ENCODE measurements at places on chromosomes 16 and 17. TPM values are rescaled to one million over a fixed set of nuclear protein-coding genes. Genes with fewer than 3 reads are reported as not detected.

YWHAE gene
- total RNA-seq: 569 TPM

SLC5A11 gene
- 0.14 TPM for total RNA-seq

CHST5 gene
- 0.85 TPM for total RNA-seq

RGS11 gene
- 16.4 TPM for total RNA-seq

DNA sequence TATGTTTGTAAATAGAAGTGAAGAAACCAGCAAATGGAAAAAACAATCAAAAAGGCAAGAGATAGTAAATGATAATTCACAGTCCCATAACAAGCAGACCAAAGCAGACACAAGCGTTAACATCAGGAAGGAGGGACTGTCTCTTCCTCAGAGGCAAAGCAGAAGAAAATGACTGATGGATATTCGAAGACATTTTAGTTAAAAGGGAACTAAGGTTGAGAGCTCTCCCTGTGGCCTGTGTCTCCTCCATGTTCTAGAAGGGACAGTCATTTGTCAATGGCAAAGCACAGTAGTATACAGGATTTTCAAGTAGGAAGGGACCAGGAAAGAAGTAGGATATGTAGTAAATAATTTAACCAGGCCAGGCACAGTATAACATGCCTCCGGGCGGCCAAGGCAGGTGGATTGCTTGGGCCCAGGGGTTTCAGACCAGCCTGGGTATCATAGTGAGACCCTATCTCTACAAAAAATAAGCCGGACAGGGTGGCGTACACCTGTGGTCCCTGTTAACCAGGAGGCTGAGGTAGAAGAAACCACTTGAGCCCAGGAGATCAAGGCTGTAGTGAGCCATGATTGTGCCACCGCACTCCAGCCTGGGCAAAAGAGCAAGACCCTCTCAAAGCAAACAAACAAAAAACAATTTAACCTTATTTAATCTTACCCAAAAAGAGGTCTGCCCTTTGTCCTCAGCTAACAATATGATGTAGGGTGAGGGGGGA, 3.7 kb downstream of the ZDHHC7 start:
- no peak overlapping the region for H3K4me3 ChIP-seq
- H3K36me3 ChIP-seq: no peaks in the 10 kb centered on the region
- H3K27me3 ChIP-seq: no peaks in the 10 kb centered on the region

GRCh38 chr16:1048442-1049112, 24.0 kb upstream of the SSTR5 start:
- peak; percentile 75 for DNase-seq
- peaks cover 96% of the 10 kb centered on the region for H3K27me3 ChIP-seq
- H3K27ac ChIP-seq: no peak overlapping the region
- H3K4me1 ChIP-seq: peaks cover 35% of the 10 kb centered on the region
- H3K36me3 ChIP-seq: no peaks in the 10 kb centered on the region
- H3K4me3 ChIP-seq: peak overlapping the region; percentile 30

DNA sequence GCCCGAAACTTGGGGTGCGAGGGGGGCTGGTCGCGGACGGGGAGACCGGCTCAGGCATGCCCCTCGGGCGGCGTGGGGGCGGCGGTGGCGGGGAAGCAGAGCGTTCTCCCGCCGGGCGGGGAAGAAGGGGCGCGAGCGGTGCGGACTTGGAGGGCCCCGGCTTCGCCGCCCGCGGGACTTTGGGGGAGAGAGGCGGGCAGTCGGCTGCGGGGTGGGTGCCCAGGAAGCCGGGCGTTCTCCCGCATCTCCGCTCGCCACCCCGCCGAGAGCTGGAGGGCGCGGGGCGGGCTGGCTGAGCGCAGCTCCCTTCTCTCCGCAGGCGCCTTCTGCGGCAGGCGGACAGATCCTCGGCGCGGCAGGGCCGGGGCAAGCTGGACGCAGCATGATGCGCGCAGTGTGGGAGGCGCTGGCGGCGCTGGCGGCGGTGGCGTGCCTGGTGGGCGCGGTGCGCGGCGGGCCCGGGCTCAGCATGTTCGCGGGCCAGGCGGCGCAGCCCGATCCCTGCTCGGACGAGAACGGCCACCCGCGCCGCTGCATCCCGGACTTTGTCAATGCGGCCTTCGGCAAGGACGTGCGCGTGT, 772 bp downstream of the NTN1 start:
- DNase-seq: peak; percentile 45
- H3K4me1 ChIP-seq: peaks cover 52% of the 10 kb centered on the region
- peak overlapping the region; percentile 77 for H3K4me3 ChIP-seq
- H3K36me3 ChIP-seq: no peaks in the 10 kb centered on the region
- H3K27ac ChIP-seq: peak overlapping the region; percentile 85
- H3K27me3 ChIP-seq: peaks cover 70% of the 10 kb centered on the region

DNA sequence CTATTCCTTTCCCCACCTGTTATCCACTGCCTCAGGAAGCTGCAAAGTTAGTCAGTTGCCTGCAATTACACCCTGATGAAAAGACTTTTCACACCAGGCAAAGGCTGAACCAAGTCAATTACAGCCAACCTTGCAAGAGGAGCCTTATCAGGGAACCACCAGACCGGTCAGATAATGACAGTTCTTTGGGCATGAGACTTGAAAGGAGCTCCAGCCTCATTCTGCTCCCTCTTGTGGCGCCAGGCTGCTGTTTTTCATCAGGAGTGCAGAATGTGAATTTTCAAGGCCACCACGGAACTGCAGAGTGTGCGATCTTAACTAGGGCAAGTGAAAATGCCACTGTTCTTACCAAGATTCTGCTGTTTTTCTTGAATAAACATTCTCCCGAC, 22.5 kb downstream of the DNAI2 start:
- H3K4me3 ChIP-seq: no peak overlapping the region
- DNase-seq: peak; percentile 70
- no peaks in the 10 kb centered on the region for H3K36me3 ChIP-seq
- H3K4me1 ChIP-seq: peaks cover 15% of the 10 kb centered on the region

DNA sequence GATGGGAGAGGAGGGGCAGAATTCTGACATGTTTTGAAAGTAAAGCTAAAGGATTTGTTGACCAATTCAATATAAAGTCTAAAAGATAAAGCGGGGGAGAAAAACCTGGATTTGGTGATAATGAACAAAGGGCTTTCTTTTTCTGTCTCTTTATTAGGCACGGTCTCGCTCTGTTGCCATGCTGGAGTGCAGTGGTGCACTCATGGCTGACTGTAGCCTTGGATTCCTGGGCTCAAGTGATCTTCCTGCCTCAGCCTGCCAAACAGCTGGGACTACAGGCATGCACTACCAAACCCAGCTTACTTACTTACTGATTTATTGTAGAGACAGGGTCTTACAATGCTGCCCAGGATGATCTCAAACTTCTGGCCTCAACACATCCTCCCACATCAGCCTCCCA, 7.5 kb downstream of the CDR2 start:
- no peak overlapping the region for H3K27ac ChIP-seq
- peaks cover 21% of the 10 kb centered on the region for H3K36me3 ChIP-seq
- H3K27me3 ChIP-seq: no peaks in the 10 kb centered on the region
- peaks cover 26% of the 10 kb centered on the region for H3K4me1 ChIP-seq

DNA sequence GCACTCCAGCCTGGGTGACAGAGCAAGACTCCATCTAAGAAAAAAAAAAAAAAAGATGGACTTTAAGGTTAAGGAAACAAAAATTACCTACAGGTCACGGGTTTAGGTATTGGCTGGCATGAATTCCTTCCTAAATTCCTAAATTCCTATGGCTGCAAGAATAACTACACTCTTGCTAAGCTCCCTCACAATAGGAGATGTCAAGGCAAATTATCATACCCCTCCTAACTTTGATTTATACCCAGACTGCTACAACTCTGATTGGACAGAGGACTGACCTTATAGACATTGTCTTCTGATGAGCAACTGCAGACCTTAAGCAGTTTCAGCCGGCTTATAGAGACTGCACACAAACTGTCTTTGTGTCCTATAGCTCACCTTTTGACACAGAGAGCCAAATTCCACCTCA, 25.1 kb upstream of the TMC7 start:
- no peaks in the 10 kb centered on the region for H3K36me3 ChIP-seq
- no peaks in the 10 kb centered on the region for H3K27me3 ChIP-seq
- peaks cover 24% of the 10 kb centered on the region for H3K4me1 ChIP-seq
- no peak overlapping the region for H3K4me3 ChIP-seq
- no peak for DNase-seq

GRCh38 chr17:41972571-41973407, 6.2 kb downstream of the CNP start:
- H3K4me3 ChIP-seq: peak overlapping the region; percentile 16
- DNase-seq: peak; percentile 50
- peak overlapping the region; percentile 72 for H3K27ac ChIP-seq
- no peaks in the 10 kb centered on the region for H3K27me3 ChIP-seq
- H3K36me3 ChIP-seq: peaks cover 84% of the 10 kb centered on the region

- no peaks in the 10 kb centered on the region for H3K4me1 ChIP-seq
- H3K4me3 ChIP-seq: no peak overlapping the region
- no peak overlapping the region for H3K27ac ChIP-seq
- DNase-seq: no peak
Observed at GRCh38 chr16:74123195-74123594, 173.4 kb upstream of the PSMD7 start.

Measured in left ventricle myocardium inferior (tissue), 1 donor.